ENCODE measurements at places on chromosomes 11 and 22. TPM values are rescaled to one million over a fixed set of nuclear protein-coding genes. Genes with fewer than 3 reads are reported as not detected.

TIGD3 gene
- 0.88 TPM for total RNA-seq

DCUN1D5 gene
- total RNA-seq, result 28.6 TPM

YPEL1 gene
- 17.3 TPM for total RNA-seq

CCDC188 gene
- 0.76 TPM for total RNA-seq

SERHL2 gene
- 0.55 TPM for total RNA-seq

MS4A6E gene
- total RNA-seq, result not detected

LRRN4CL gene
- total RNA-seq, result 0.18 TPM

RFPL1 gene
- total RNA-seq, result not detected

POU2AF3 gene
- total RNA-seq, result not detected

C11orf86 gene
- not detected for total RNA-seq

ADAMTS8 gene
- not detected for total RNA-seq

MYBPC3 gene
- total RNA-seq, result not detected

APOA5 gene
- total RNA-seq, result not detected

APOA4 gene
- not detected for total RNA-seq

CSF2RB gene
- 3.0 TPM for total RNA-seq

DDI1 gene
- total RNA-seq, result not detected

CECR2 gene
- not detected for total RNA-seq

FAM83F gene
- not detected for total RNA-seq

APOBEC3A gene
- total RNA-seq, result not detected

CABP4 gene
- 2.3 TPM for total RNA-seq

CREB3L1 gene
- not detected for total RNA-seq
